ENCODE measurements at places on chromosomes 13 and 19.

DNA sequence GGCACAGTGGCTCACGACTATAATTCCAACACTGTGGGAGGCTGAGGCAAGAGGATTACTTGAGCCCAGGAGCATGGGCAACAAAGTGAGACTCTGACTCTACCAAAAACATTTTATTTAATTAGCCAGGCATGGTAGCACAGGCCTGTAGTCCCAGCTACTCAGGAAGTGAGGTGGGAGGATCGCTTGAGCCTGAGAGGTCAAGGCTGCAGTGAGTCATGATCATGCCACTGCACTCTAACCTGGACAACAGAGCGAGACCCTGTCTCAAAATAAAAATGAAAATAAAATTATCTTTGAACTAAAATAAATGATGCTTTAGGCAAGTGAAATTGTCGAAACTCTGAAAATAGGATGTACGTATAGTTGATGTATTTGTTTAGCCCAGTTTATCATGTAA, 8.2 kb upstream of the CLN5 start:
- DNase-seq, result no peak

- peak; percentile 80 for DNase-seq
These were observed 740 bp downstream of the WDFY2 start for GRCh38 chr13:51584731-51585672.

- no peak for DNase-seq
These were observed 45.6 kb upstream of the MRI1 start for GRCh38 chr19:13718733-13719132.

DNA sequence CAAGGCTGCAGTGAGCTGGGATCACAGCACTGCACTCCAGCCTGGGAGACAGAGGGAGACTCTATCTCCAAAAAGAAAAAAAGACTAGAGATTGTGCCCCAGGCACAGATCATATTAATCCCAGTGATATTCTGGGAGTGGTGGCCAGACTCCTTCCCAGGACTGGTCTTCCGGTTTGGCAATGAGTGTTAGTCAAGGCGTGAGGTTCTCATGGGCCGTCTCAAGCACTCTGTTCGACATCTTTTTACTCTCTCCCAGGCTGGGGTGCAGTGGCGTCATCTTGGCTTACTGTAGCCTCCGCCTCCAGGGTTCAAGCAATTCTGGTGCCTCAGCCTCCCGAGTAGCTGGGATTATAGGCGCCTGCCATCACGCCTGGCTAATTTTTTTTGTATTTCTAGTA, 5.3 kb upstream of the DPRX start:
- no peak for DNase-seq

- no peak for DNase-seq
These were observed 1411.0 kb upstream of the SLC10A2 start for GRCh38 chr13:104477261-104477660.

- no peak for DNase-seq
These were observed 489.2 kb upstream of the ARGLU1 start for GRCh38 chr13:107057028-107057631.

- no peak for DNase-seq
These were observed 1671.5 kb upstream of the SLC10A2 start for GRCh38 chr13:104737713-104738112.

DNA sequence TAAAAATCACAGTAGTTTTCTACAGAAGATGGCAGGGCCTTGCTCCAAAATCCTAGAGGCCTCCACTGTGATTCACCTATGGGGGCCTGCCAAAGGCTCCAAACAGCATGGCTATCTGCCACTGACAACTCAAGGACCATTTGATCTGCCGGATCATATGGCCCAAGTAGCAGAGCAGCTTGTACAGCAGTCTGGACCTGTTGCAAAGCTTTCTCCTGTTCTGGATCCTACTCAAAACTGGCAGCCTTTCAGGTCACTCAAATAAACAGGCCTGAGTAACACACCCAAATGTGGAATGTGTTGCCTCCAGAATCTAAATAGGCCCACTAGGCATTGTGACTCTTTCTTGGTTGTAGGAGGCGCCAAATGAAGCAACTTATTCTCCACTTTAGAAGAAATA, 1049.3 kb downstream of the PCDH9 start:
- DNase-seq, result no peak

- no peak for DNase-seq
These were observed 5.2 kb upstream of the PLIN4 start for GRCh38 chr19:4523306-4524110.

DNA sequence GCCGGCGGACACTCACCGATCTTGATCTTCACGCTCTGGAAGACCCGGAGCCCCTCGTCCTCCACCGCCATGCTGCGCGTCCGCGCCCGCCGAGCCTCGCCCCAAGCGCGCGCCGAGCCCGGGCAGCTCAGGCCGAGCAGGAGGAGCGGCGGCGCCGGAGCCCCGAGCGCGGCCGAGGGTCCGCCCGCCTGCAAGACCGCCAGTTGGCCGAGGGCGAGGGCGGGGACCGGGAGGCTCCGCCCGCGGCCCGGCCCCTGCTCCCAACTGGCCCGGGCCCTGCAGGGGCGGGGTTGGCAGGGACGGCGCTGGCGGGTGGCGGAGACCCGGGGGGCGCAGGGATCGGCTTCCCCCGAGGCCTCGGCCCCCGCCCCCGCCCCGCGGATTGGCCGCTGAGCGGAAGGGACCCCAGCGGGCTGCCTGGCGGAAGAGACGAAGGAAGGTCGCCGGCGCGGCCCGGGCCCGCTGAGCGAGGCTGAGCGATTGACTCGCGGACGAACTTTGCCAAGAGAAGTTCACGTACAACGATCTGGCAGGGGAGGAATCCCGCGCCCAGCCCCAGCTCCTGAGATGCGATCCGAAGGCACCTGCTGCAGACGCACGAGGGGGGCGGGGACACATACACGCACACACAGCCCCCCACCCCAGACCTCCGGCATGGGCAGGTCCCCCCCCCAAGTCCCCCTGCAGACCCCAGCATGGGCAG, at the start of gene RASA3:
RASA3 (minus strand) TSS at position 205 of the 703 bp plus-strand sequence; CDS start at position 71, 134 bp downstream.
- peak; percentile 72 for DNase-seq

GRCh38 chr13:20610006-20610405, 43.0 kb downstream of the IFT88 start:
- DNase-seq, result no peak

DNA sequence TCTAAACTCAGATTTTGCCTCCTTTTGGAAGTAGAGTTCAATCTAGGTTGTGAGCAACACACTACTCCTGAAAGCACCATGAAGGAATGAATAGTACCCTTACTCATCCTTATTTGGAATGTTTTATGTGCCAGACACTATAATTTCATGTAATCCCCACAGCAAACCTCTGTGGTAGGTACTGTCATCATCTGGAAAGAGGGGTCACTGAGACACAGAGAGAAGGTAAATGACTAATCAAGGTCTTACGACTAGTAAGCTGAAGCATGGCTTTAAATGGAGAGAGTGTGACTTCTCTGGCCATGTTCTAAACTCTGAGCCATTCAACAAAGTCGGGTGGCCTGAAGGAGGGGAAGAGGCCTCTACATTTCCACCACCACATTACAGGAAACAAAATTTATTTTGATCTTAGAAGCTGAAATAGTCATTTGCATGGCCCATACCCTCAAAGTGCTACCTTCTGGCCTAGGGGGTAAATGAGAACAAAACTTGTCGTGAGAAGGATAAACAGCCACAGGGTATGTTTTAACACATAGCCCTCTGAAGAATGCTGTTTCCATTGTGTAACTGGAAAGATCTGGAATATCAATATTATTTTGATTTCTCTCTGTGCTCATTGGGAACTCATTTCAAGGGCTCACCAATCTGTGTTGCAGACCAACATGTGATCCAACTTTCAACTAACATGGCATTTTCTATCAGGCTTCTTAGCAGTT, 180.8 kb upstream of the RFC3 start:
- no peak for DNase-seq

GRCh38 chr19:29324291-29324680, 111.3 kb upstream of the UQCRFS1 start:
- DNase-seq, result no peak

DNA sequence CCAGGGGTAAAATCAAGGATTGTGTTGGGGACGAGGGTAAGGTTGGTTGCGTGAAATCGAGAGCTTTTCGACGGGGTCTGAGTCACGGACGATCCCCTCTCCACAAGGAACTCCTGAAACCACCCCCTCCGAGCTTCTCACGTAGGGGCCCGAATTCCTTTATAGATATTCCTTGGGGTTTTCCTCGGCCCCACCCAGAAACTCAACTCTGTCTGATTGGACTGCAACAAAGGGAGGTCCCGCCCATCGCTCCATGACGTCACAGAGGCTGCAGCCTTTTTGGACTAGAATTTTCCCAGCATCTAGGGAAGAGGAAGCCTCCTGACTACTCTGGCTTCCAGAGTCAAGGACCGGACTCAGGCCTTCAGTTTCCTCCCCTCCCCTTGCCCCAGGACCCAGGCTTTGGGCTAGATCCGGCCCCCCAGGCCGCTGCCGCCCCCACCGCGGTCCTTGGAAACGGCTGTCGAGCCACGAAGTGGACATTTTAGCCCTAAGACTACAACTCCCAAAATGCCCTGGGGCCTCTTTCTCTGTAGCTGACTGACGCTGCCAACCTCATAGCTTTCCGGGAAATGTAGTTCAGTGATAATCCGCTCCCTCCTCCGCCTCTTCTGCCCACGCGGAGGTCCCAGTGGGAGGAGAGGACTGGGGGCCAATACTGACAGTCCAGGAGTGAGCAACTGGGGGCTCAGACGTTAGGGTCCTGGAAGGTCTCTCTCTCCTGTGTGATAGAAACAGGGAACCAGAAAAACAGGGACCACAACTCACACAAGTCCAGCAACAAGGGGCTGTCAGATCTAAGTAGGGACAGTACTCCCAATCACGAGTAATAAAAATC, at the start of gene IZUMO1:
IZUMO1 (minus strand) TSS at position 172 of the 838 bp plus-strand sequence. CDS start 1,050 bp downstream, outside the sequence.
- peak; percentile 72 for DNase-seq
